ENCODE measurements at places on chromosomes 5 and 9.

GRCh38 chr9:82893549-82893948 is 169.4 kb downstream of the RASEF start:
- DNase-seq: no peak

DNA sequence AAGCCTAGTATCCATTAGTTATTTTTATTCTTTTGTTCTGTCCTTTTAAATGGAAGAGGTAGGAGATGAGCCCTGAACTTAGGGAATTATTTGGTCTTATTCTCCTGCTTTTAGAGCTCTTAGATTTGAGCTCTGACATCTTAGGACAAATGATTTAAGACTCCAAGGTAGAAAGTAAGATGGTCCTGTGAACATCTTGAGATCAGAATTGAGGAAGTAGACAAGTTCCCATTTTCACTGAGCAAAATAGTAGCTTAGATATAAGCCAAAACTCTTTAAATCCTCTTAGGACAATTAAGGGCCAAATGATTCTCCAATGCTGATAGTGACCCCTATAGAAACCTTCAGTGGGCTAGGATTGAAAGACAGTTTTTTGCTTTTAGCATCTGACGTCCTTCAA is 53.0 kb upstream of the RUSC2 start:
- no peak for DNase-seq

DNA sequence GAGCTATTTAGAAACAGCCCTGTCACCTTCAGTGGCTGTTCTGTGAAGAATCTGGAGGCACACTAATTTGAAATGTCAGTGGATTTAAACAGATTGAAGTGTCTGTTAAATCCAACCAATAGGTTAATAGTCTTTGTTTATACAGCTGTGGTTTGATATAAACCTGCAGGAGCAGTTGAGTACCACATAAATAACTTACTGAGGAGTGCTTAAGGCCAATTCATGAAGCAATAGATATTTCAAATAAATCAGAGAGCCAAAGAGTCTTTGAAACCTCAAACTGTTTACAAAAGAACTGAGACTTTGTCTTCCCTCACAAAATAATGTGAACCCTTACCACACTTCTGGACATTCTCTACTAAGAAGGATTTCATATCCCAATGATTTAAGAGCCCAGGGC is 111.9 kb downstream of the FEM1C start:
- DNase-seq: no peak

GRCh38 chr9:32378496-32378895 is 5.9 kb upstream of the ACO1 start:
- DNase-seq: peak; percentile 54

- no peak for DNase-seq
Measured at GRCh38 chr5:74738406-74738805, 28.5 kb downstream of the GFM2 start.

DNA sequence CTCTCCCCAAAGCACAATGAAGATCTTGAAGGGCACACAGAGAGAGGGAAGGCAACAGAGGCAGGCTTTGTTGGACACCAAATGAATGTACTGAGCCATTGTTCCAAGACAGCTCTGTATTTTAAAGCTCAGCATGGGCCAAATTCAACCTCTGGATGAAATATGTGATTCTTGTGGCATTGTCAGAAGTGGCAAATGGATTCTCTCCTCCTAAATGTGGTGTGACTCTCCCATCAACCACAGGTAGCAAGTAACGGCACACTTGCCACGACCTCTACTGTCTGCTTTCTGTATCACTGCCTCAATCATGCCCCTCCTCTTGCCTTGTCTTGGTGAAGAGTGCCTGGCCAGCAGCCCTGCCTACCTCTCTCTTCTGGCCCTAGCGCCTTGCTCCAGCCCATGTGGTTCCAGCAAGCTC is 6.1 kb upstream of the MOB3B start:
- no peak for DNase-seq

GRCh38 chr5:10578293-10578665 is 14.4 kb downstream of the ANKRD33B start:
- DNase-seq: no peak

DNA sequence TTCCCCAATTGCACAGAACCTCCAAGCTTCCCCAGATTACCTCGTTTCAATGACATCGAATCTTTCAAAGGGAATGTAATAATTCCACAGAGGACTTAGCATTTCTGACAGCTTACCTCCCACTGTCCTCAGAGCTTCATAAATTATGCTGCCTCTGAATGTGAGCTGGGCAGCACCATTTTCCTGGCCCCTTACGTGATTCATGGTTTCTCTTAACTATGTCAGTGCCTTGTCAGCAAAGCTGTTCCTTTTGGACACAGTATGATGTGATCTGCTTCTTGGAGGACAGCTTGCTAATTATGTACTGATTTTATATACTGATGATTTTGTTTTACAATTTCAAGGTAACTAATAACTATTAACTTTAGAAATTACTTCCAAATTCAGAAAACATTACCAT is 27.7 kb upstream of the SSBP2 start:
- no peak for DNase-seq

GRCh38 chr5:90940227-90940995 is 381.8 kb downstream of the ADGRV1 start:
- peak; percentile 21 for DNase-seq

DNA sequence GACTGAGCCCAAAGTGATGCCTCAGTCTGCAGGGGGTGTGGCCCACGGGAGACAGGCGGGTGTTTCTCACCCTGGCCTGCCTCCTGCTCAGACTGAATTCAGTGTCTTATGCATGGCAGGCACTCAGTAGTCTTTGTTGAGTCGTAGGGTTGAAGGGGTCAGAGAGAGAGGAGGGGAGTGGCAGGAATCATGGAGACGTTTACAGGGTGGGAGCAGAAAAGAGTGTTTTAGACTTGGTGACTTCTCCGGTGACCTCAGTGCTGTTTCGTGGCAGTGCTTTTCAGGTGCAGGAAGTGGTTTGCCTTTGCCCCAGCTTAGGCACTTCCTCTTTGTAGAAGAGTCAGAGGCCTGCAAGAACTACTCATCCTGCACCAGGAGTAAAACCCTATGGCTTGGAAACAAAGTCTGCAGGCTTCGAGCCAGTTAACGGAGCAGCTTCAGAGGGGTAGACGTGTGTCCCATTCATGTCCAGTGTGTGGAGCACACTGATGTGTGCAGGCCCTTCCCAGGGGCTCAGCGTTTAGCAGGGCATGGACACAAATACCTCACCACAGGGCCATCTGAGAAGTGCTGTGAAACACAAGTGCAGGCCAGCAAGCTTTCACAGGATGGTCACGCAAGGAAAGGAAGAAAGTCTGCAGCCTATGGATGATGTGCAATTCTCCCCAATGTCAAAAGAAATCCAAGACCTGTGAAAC is 24.5 kb upstream of the SEMA4D start:
- DNase-seq: peak; percentile 74

DNA sequence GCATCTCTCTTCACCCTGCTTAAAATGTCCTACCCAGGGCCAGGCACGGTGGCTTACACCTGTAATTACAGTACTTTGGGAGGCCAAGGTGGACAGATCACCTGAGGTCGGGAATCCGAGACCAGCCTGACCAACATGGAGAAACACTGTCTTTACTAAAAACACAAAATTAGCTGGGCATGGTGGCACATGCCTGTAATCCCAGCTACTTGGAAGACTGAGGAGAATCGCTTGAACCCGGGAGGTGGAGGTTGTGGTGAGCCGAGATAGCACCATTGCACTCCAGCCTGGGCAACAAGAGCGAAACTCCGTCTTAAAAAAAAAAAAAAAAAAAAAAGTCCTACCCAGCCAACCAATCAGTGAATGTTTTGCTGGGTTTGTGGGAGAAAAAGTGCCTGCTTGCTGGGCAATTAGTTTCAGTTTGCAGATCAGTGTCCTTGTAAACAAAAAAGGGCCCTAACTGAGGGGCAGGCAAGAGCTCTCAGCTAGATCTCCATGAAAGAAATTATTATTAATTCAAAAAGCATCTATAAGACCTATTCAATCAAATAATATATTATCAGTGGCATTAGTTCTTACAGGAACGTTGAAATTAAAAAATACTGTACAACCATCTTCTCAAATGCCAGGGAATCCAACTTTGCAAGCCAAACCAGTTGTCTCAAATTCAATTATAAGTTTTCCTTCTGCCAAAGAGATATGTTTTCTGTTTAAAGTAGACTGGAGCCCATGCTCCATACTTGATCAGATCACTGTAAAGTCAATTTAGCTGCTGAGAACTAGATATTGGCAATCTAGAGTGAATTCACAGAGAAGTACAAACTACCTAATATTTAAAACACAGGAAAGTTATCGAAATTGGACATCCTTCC is 3.9 kb downstream of the MEGF9 start:
- peak; percentile 7 for DNase-seq

DNA sequence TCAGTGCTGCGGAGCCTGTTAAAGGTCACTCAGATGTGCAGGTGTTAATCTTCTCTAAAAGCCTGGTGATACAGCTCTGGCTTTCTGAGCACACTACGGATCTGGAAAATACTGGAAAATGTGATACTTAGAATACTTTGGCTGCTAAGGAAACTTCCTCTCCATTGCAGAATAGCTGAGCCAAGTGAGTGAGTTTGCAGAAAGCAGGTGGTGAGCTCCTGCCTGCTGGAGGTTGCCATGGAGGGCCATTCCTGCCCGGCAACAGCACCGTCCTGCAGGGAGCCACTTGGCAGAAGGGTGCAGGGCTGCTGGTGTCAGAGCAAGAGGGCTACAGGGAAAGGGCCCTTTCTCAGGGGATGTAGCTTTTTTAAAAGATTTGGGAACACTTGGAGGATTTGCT is 40.7 kb downstream of the SECISBP2 start:
- DNase-seq: no peak

- no peak for DNase-seq
Measured at GRCh38 chr5:61674378-61674777, 342.3 kb downstream of the ZSWIM6 start.

- DNase-seq: no peak
Measured at GRCh38 chr5:141356133-141356532, 1.3 kb downstream of the PCDHGA4 start.

DNA sequence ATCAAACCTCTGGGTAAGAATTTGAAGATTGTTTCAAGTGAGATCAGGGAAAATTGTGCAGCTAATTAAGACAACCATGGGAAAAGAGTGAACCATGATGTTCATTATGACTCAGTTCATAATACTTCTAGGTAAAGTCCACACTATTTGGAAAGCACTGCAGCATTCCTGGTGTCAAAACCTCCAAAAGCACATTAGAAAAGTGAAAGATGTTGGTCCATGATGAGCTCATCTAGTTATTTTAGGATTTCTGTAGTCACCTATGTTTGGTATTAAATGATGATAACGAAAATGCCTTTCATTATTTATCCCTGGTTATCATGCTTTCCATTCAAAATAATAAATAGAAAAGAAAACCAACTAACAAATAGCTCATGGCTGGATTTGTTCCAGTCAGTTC is 49.1 kb downstream of the PTCD2 start:
- no peak for DNase-seq

DNA sequence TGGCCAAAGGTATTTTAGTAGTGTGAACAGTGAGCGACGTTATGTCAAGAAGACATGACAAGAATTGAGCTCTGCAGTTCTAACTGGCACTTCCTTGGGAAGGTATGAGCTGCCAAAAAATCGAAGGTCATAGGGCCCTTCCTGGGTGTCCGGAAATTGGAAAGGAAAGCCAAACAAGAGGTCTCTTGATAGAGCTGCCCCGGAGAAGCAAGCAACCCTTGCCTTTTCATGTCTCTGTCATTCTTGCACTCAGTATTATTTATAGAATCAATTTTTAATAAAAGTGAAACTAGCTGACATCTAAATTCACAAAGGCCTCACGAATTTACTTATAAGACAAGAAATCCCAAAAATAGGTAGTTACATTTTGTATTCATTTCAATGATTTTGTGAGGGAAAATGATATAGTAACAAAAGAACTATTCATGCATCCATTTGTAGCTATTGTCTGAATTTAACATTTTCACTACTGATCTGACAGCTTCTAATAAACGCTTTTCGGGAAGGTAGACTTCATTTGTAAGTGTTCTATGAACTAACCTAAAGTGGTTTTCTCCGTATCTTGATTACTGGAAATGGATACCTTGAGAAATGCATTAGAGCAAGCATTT is 113.8 kb upstream of the VCAN start:
- no peak for DNase-seq

DNA sequence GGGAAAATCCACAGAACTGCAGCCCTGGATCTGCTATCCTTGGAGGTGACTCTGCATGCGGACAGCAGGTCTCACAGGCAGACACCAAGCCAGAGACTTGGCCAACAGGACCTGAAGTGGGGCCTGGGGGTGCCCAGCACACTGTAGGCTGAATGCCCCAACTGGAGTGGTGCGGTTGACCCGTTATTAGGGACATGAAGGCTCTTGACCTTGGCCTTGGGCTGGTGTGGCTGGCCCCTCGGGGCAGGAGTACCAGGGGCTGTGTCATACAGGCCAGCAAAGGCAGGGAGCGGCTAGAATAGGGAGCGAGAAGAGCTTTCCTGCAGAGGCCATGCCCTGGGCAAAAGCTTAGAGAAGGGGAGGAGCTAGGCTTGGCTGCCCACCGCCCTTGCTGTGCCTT is 153.2 kb upstream of the MVB12B start:
- DNase-seq: no peak

- DNase-seq: no peak
Measured at GRCh38 chr9:73715591-73715990, 563.9 kb downstream of the ANXA1 start.

GRCh38 chr9:137461663-137462395 is 2.7 kb upstream of the NSMF start:
- DNase-seq: peak; percentile 71

- DNase-seq: no peak
Measured at GRCh38 chr5:31404325-31404724, 127.6 kb downstream of the DROSHA start.

- DNase-seq: no peak
Measured at GRCh38 chr9:123617952-123618678, 262.1 kb downstream of the CRB2 start.

GRCh38 chr9:85276741-85277140 is 465.0 kb downstream of the AGTPBP1 start:
- no peak for DNase-seq

GRCh38 chr5:72093217-72093616 is 14.1 kb upstream of the MAP1B start:
- no peak for DNase-seq

- DNase-seq: no peak
Measured at GRCh38 chr9:8552732-8553131, 753.2 kb upstream of the DMAC1 start.

DNA sequence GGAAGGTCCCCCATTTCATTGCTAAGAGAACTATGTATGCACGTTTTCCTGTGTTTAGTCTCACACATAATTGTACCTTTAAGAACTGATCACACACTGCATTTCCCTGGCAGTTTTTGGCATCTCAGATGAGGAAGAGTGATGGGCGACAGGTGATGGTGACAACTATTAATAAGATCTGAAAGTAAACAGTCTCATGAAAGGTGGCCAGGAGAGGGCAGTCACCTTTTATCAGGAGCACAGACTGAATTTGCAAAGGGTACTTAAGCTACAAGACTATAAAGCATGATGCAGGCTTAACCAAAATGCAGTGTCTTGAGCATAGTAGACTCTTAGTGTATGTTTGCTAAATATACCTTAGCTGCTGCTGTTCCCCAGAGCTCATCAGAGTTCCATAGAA is 91.5 kb downstream of the GHR start:
- DNase-seq: no peak

All from stimulated activated CD4-positive, alpha-beta T cell treated with anti-CD3 and anti-CD28 coated beads, Interleukin-4, amount 100 ng/mL, for 24 hours (primary cell).